CD4-positive, CD25-positive, alpha-beta regulatory T cell (primary cell): ENCODE measurements at places on chromosomes 5 and 9. TPM values are rescaled to one million over a fixed set of nuclear protein-coding genes. Genes with fewer than 3 reads are reported as not detected.

GRCh38 chr5:83321483-83322055 lies 150.0 kb upstream of the VCAN start:
- H3K27me3 ChIP-seq: no peaks in the 10 kb centered on the region
- H3K27ac ChIP-seq: no peak overlapping the region
- no peaks in the 10 kb centered on the region for H3K4me1 ChIP-seq
- no peaks in the 10 kb centered on the region for H3K36me3 ChIP-seq
- no peak overlapping the region for H3K4me3 ChIP-seq

DNA sequence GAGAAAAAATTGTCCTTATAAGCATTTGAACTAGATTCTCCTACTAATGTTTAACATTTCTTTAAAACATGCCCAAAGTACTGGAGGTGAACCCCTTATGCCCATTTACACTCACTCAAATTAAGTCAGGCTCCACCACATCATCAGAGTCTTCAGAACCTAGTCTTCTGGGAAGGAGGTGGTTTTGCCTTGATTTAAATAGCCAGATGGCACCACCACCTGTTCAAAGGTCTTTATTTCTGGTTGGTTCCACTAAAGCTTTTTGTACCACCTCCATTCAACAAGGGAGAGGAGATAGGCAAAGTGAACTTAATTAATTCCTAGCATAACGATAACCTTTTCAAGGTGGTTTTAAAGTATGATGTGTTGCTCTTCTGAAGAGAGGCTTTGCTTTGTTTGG lies 189.5 kb downstream of the SLF1 start:
- peak; percentile 12 for DNase-seq
- H3K36me3 ChIP-seq: no peaks in the 10 kb centered on the region
- H3K27ac ChIP-seq: no peak overlapping the region
- H3K27me3 ChIP-seq: no peaks in the 10 kb centered on the region
- no peaks in the 10 kb centered on the region for H3K4me1 ChIP-seq
- H3K4me3 ChIP-seq: no peak overlapping the region

DNA sequence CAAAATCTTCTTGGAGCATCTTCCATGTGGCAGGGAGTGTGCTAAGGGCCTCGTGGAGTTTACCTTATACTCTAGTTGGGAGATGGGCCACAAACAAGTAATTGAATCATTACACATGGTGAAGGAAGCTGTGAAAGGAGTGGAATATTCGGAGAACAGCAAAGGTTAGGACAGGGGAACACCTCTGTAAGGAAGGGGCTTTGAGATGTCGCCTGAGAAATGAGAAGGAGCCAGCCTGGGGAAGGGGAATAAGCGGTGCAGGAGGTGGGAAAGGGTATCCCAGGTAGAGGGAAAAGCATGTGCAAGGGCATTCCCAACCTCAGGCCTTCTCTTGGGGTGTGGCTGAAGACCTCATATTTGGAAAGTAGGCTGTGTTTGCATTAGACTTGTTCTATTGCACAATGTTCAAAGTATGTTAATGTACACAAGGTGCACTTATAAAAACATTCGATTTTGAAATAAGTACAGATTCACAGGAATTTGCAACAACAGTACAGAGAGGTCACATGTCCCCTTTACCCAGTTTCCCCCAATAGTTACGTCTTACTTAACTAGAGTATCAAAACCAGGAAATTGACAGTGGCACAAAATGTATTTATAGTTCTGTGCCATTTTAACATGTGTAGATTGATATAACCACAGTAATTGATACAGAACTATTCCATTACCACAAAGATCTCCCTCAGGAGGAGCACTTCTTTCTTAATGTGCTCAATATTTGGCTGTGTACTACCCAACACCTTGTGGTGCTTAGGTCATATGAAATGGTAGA lies 2.4 kb upstream of the STOM start:
- H3K27me3 ChIP-seq: no peaks in the 10 kb centered on the region
- H3K4me3 ChIP-seq: no peak overlapping the region
- peaks cover 25% of the 10 kb centered on the region for H3K4me1 ChIP-seq
- no peaks in the 10 kb centered on the region for H3K36me3 ChIP-seq
- DNase-seq: no peak

DNA sequence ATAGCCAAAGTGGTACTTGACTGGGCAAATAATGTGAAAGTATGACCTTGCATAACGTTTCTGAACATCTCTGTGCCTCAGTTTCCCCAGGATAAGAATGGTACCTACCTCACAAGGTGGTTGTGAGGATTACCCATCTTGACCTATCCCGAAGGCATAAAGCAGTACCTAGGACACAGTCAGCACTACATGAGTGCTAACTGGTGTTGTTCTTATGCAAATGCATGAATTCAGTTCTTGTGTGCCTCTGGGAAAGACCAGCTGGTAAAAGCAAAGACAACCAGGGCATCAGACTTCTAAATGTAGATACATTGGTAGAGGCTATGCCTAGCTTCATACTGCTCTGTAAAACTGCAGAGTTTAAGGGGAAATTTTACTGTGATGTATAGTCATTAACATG lies 21.8 kb upstream of the TMEM252 start:
- H3K27me3 ChIP-seq: peaks cover 9% of the 10 kb centered on the region
- no peak for DNase-seq
- no peaks in the 10 kb centered on the region for H3K4me1 ChIP-seq

GRCh38 chr5:178461004-178461730 lies 129.0 kb downstream of the COL23A1 start:
- no peaks in the 10 kb centered on the region for H3K4me1 ChIP-seq
- H3K4me3 ChIP-seq: no peak overlapping the region
- no peak overlapping the region for H3K27ac ChIP-seq
- no peaks in the 10 kb centered on the region for H3K36me3 ChIP-seq

GRCh38 chr5:125484742-125485641 lies 738.6 kb upstream of the ZNF608 start:
- H3K27me3 ChIP-seq: no peaks in the 10 kb centered on the region
- no peak for DNase-seq
- H3K27ac ChIP-seq: no peak overlapping the region
- no peaks in the 10 kb centered on the region for H3K4me1 ChIP-seq
- no peak overlapping the region for H3K4me3 ChIP-seq

- H3K36me3 ChIP-seq: peaks cover 5% of the 10 kb centered on the region
- no peak overlapping the region for H3K4me3 ChIP-seq
- H3K27me3 ChIP-seq: no peaks in the 10 kb centered on the region
- DNase-seq: no peak
- H3K27ac ChIP-seq: no peak overlapping the region
- H3K4me1 ChIP-seq: no peaks in the 10 kb centered on the region
Measured at GRCh38 chr9:121227862-121228261, 26.2 kb upstream of the RAB14 start.

DNA sequence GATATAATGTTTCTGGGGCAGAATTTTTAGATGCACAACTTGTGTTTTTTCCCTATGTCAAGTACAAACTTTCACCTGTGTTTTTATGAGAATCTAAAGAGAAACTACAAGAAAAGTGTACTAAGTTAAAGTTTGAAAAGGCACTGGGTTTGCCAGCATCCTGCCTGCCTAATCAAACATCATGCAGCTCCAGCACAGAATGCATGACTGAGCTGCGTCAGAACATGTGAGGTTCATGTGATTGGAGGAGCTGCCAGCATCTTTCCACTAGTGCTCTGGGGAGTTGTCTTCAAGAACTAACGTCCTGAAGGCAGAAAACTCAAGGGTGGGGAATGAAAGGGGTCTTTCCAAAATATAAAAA lies 46.1 kb upstream of the RIC1 start:
- H3K36me3 ChIP-seq: no peaks in the 10 kb centered on the region
- H3K4me1 ChIP-seq: peaks cover 10% of the 10 kb centered on the region
- DNase-seq: peak; percentile 32

Gene NUTM2G
- not detected for polyA plus RNA-seq

Gene PLCXD3
- polyA plus RNA-seq: not detected

Gene TCF7
- polyA plus RNA-seq: 118 TPM

Gene IL4
- 1.6 TPM for polyA plus RNA-seq

Gene PHAX
- polyA plus RNA-seq: 66.6 TPM

Gene PDCD1LG2
- 0.85 TPM for polyA plus RNA-seq

Gene SSBP2
- 37.9 TPM for polyA plus RNA-seq

Gene ADAMTS6
- 0.09 TPM for polyA plus RNA-seq

Gene CHSY3
- not detected for polyA plus RNA-seq

Gene ZNF354C
- 1.4 TPM for polyA plus RNA-seq

Gene TLR4
- polyA plus RNA-seq: not detected

Gene TMEM171
- polyA plus RNA-seq: not detected

Gene ENTPD2
- polyA plus RNA-seq: not detected

Gene KCNIP1
- polyA plus RNA-seq: not detected
